ENCODE measurements at places on chromosomes 6 and 20.

DNA sequence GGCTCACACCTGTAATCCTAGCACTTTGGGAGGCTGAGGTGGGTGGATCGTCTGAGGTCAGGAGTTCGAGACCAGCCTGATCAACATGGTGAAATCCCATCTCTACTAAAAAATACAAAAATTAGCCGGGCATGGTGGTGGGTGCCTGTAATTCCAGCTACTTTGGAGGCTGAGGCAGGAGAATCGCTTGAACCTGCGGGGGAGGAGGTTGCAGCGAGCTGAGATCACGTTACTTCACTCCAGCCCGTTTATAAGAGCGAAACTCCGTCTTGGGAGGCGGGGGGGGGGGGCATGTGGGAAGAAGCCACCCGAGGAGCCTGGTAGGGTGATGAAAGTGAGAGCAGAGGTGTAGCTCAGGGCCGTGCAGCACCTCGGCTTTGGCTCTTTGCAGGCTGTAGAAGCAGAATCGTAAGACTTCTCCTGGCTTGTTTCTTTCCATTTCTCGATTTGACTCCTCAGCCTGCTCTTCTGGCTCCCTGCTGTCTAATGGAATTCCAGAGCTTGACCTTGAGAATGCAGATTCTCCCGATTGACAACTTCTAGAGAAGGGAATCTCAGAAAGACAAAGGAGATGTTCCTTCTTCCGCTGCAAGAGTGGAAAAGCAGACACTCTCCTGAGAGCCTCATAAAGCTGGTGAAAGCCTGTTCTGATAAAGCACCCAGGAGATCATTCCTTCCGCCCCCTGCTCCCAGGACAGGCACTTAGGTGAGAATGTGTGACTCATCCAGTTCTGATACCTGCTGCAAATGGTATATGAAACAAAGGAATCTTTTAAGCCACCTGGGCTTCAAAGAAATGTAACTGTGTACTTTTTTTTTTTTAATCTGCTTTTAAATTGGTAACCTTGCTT, 26.0 kb upstream of the PPP1R16B start:
- no peak for DNase-seq

DNA sequence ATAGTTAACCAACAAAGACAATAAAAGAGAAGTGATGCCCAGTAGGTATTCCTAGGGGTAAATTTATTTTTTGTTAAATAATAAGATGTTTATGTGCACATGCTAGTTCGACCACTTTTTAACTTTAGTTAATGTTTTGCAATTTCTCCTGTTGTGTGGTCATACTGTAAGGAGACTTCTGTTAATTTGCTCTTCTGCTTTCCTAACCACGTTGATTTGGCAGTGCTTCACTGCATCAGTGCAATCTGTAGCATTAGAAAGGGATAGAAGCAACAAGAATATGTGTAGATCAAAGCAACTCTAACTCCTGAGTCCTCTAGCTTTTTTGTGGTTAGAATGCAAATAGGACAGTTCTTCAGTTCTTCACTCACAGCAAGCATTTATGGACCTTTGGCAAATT, 13.9 kb downstream of the MYB start:
- no peak for DNase-seq

DNA sequence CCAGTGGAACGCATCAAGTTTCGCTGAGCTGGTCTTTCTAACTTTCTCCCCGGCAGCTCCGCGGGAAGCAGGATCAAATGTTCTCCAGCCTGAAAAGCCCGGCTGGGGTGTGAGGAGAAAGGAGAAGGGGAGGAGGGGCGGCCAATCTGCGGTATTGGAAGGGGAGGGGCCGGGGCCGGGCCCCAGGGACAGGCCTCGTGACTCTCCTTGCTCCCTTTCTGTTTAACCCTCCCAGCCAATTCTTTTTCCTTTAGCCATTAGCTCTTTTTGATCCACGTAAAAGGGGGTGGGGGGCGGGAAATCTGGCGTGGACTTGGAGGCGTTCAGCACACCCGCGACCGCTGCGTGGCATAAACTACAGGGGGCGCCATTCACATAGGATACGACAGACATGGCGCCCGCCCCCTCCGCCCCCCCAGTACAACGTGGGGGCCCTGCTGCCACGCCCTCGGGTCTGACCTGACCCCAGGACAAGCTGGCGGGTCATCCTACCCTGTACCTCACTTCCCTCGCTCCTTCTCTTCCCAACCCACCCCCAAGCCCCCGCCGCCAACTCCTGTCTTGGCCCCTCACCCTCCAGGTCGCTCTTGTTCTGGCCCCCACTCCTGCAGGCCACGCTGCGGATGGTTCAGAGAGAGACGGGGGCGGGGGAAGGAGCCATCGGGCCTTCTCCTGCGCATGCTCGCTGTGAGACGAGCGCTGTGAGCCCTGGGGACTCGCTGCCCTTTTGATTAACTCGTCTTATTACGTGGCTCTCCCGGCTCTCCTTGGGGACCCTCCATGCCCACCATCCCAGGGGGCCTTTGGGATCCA, 7.8 kb upstream of the MDGA1 start:
- peak; percentile 69 for DNase-seq

- DNase-seq = no peak
Observed at GRCh38 chr20:32438331-32438858, 80.3 kb downstream of the ASXL1 start.

GRCh38 chr6:117194978-117195377, 70.4 kb upstream of the VGLL2 start:
- DNase-seq = no peak

GRCh38 chr6:167760979-167761793, 65.5 kb upstream of the AFDN start:
- no peak for DNase-seq

DNA sequence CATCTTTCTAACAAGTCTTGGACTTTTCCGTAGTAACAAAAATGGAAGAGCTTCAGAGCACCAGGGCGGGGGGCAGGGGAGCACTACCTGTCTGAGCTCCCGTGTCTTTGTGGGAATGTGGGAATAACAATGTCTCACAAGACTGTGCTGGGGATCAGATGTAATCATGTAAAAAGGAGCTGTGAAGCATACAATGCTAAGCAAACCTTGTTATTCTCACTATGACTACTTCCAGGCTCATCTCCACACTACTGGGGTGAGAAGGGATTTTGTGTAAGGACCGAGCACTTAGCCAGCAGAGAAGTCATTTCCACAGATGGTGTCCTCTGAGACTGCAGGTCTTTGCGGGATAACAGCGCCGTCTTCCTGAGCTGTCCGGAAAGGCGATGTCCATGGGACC, 27.1 kb downstream of the PRR18 start:
- no peak for DNase-seq

- DNase-seq = no peak
Observed at GRCh38 chr20:33812908-33813462, 1.8 kb downstream of the CHMP4B start.

- DNase-seq = no peak
Observed at GRCh38 chr20:54094268-54094580, 23.8 kb upstream of the BCAS1 start.

GRCh38 chr20:44736170-44737021, 9.3 kb upstream of the KCNK15 start:
- DNase-seq = peak; percentile 72

- DNase-seq = no peak
Observed at GRCh38 chr20:37257988-37258387, 3.6 kb downstream of the GHRH start.

GRCh38 chr6:125123468-125124048, 30.0 kb upstream of the TPD52L1 start:
- no peak for DNase-seq

GRCh38 chr6:87164004-87164403, 8.6 kb downstream of the ZNF292 start:
- no peak for DNase-seq

- DNase-seq = no peak
Observed at GRCh38 chr6:14478381-14479225, 361.0 kb downstream of the CD83 start.

GRCh38 chr6:71463061-71463460, 174.4 kb downstream of the OGFRL1 start:
- DNase-seq = no peak

DNA sequence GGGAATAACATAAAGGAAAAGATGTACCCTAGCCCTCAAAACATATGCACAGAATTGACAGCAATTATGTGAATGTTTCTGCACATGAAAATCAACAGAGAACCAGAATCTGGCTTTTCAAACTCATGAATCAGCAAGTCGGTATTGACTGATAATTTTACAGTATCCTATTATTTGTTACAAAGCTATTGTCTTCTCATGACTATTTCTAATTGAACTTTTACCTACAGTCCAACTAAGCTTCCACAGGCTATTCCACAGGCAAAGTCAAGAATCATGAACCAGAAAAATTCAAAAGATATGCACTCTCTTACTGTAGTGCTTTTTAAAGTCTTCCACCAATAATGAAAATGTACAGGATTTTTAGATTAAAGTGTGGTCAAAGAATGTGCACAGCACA, 49.1 kb upstream of the DST start:
- DNase-seq = no peak

DNA sequence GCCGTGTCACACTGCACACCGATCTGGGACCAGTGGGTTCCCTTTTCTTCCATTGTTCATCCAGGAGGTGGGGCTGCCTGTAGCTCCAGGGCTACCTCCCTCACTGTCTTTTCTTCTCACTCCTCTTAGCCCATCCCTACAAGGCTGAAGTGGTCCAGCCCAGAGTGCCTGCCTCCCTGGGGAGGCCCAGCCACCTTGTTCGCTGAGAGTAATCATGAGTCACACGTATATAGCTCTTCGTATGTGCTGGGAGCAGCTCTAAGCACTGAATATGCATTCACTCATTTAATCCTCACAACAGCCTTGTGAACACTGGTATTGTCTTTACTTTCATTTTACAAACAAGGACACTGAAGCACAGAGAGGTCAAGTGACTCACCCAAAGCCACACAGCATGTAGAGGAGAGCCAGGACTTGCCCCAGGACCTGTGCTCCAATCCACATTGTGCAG, 14.7 kb upstream of the CCDC167 start:
- peak; percentile 58 for DNase-seq

- DNase-seq = no peak
Observed at GRCh38 chr6:118565311-118565960, 17.3 kb downstream of the PLN start.

DNA sequence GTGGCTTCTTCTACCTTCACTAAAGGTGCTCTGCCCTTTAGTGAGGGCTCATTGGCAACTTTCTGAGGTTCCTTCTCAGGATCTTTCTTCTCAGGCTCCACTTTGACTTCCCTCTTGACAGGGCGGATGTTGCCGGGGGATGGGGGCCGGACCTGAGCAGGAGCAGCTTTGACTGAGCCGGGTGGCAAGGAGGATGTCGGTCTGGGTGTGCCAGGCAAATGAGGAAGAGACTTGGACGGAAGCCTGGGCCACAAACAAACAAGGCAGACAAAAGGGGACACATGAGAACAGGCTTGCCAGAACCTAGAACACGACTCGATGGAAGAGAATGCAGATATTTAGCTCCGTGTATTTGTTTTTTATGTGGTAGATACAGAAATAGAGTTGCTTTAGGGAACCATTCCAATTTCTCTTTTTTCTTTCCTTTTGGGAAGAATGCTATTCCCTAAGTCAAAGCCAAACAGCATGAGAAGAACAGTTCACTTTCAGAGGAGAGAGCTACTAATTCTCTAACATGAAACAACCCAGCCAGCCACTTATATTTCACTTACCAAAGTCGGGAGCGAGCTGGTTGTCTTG, 76.2 kb upstream of the BCLAF1 start:
- DNase-seq = no peak

DNA sequence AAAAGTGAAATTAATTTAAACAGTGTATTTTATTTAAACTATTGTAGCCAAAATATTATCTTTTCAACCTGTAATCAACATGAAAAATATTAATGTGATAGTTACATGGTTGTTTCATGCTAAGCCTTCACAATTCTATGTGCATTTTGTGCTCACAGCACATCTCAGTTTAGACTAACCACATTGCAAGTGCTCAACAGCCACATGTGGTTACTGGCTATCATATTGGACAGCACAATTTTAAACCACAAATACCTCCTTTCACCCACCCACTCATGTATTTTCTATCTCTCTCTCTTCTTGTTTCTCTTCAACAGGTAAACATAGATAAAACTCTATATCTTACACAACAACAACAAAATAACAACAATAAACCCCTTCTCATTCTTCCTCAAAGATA, 12.5 kb upstream of the HS3ST5 start:
- DNase-seq = no peak

GRCh38 chr20:2429051-2429450, 41.5 kb downstream of the SNRPB start:
- no peak for DNase-seq

GRCh38 chr20:41560970-41561369, 57.2 kb downstream of the CHD6 start:
- DNase-seq = no peak

- no peak for DNase-seq
Observed at GRCh38 chr20:46057856-46058598, 29.0 kb downstream of the SLC12A5 start.

- no peak for DNase-seq
Observed at GRCh38 chr20:64219202-64219601, 36.3 kb upstream of the PCMTD2 start.

DNA sequence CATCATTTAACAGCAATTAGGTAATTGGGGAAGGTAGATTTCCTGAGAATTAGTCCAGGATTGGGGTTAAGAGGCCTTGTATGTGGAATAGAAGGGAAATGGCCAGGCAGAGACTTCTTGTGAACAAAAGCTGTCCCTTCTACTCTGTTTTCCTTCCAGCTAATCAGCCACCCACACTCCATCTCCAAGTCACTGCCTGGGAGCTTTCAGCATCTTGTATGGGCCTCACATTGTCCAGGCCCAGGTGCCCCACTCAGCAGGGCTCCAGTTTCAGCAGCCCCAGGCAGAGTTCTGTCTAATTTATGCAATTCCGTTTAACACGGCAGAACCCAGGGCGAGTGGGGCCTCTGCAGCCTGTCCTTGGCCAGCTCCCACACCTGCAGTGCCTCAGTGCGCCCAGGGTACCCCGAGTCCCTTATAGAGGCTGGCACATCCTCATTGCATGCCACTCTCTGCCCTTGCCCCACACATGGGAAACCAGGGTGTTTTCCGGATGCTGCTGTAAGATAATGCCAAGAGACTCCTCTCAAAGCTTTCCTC, 113.0 kb downstream of the EDN3 start:
- DNase-seq = no peak

GRCh38 chr6:164258421-164258820, 843.9 kb downstream of the QKI start:
- DNase-seq = no peak

DNA sequence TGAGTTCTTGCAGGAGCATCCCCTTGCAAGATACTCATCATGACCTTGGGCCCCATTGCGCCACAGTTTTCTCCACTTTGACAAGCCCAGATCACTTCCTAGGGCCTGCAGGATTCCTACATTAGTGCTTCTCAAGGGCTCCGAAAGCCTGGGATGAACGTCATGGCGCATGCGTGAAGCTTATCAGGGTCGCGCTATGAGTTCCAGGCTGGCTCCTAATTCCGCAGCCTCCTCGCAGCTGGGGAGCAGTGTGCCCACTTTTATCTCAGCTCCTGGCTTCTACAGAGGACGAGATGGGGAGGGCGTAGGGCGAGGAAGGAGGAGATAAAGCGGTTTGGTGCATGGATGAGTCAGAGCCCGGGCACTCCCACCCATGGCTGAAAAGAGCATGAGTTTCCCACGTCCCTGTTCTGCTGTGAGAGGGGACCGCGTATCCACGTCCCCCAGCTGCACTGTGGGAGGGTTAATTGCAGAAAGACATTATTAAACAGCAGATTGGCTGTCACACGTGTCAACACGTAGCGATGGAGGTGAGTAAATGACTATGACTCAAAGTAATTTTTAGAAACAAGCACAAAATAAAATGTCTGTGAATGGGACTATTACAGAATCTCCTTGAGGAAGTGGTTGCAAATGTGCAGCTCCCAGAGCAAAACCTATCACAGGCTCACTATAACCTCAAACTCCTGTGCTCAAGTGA, 72.9 kb upstream of the DSP start:
- peak; percentile 28 for DNase-seq

Data from T1000 (cell line).